ENCODE measurements at places on chromosomes 5 and 9. TPM values are rescaled to one million over a fixed set of nuclear protein-coding genes. Genes with fewer than 3 reads are reported as not detected.

- no peak overlapping the region for H3K27ac ChIP-seq
- H3K27me3 ChIP-seq = no peaks in the 10 kb centered on the region
- H3K4me3 ChIP-seq = no peak overlapping the region
- H3K4me1 ChIP-seq = no peaks in the 10 kb centered on the region
- H3K36me3 ChIP-seq = no peaks in the 10 kb centered on the region
Measured at GRCh38 chr5:115389799-115390382, 93.4 kb upstream of the CCDC112 start.

- H3K27ac ChIP-seq = no peak overlapping the region
- H3K4me3 ChIP-seq = no peak overlapping the region
- H3K4me1 ChIP-seq = no peaks in the 10 kb centered on the region
- H3K36me3 ChIP-seq = no peaks in the 10 kb centered on the region
- H3K27me3 ChIP-seq = peaks cover 14% of the 10 kb centered on the region
Measured at GRCh38 chr9:97788763-97789663, 64.0 kb upstream of the FOXE1 start.

DNA sequence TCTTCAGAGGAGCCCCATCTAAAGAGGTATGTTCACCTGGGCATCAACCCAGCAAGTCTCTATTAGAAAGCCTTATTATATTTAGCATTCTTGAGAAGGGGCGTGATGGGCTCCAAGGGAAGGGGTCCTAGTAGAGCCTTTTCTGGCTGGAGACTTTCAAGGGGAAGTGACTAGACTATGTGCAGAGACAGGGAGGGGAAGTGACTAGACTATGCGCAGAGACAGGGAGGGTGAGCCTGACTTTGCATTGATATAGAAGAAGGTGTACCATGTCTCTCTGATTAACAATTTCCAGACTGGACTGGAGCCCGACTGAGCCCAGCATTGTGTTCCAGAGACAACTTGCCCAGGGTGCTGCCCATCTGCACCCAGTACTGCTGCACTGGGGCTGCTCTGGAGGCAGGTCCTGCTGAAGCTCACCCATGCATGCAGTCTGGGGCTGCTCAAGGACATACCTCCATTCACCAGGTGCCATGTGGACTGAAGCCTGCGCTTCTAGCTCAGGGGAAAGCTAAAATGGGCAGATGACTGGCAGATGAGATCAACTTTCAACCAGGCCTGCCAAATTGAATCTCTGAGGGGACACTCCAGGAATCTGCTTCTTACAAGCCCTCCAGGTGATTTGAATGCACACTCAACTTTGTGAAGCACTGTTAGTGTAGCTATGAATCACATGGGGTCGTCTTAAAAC, 83.0 kb upstream of the GNA14 start:
- no peak overlapping the region for H3K27ac ChIP-seq
- H3K4me1 ChIP-seq = peaks cover 3% of the 10 kb centered on the region
- no peak for DNase-seq
- H3K27me3 ChIP-seq = no peaks in the 10 kb centered on the region
- H3K4me3 ChIP-seq = no peak overlapping the region
- H3K36me3 ChIP-seq = no peaks in the 10 kb centered on the region

GRCh38 chr5:137700282-137700680, 35.6 kb downstream of the KLHL3 start:
- H3K27ac ChIP-seq = no peak overlapping the region
- no peaks in the 10 kb centered on the region for H3K27me3 ChIP-seq
- peaks cover 10% of the 10 kb centered on the region for H3K4me1 ChIP-seq
- H3K4me3 ChIP-seq = no peak overlapping the region
- no peak for DNase-seq
- no peaks in the 10 kb centered on the region for H3K36me3 ChIP-seq

PDE4D gene
- 25.5 TPM for total RNA-seq

UGT3A2 gene
- total RNA-seq = not detected
